ENCODE measurements at places on chromosomes 5 and 9.

DNA sequence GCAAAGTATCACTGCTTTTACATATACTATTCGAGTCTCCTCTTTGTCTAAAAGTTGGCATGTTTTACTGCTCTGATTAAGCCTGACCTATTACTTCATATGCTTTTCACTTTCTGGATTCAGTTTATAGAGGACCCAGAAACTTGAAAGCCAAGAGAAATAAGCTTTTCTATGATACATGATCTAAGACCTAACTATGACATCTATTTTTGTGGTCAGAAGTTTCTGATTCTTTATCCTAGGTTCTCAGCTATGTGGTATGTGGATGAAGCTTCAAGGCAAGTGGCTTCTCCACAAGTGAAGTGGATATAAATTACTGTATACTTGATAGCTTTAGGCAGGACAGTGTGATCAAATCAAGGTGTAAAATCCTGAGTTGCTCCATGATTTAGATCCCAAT lies 6.3 kb downstream of the EDIL3 start:
- DNase-seq, result no peak

- no peak for DNase-seq
These were observed 81.8 kb downstream of the PPIC start for GRCh38 chr5:122954719-122955118.

DNA sequence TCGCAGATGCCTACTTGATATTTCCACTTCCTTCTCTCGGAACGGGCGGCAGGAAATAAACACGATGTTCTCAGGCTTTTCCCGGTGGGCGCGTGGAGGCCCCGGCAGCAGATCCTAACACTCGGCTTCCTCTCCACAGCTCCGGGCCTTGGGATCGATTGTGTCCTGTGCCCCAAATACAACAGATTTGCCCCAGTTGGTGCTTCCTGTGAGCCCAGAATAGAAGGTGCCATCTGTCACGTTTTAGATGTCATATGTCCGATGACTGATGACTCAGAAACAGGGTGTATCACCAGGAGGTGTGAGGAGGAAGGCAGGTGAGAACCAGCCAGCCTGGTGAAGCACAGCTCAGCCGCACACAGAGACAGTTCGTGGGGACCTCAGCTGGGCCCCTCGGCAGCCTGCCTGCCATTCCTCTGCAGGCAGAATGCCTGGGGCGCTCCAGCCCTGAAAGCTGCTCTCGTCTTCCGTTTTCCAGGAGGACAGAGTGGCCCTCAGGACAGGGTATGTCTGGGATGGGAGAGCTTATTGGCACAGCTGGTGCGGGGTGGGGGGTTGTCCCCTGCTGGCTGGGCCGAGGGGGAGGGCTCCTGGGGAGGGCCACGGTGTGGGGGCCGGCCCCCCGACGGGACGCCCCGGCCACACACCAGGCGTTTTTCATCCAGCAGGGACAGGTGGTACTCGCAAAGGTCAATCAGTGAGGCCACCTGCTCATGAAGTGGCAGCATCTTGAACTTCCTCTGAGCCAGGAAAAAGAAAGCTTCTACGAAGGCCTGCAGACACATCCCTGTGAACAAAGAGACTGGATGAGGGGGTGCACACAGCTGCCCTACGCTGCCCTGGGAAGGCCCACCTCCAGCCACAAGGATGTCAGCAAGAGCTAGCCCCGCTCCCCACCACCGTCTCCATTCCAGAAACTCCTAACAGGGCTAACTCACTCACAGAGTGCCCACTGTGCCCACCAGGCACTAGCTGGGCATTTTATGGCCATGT lies 171.0 kb downstream of the DAB2IP start:
- no peak for DNase-seq

GRCh38 chr5:523441-524222 lies 617 bp downstream of the SLC9A3 start:
- DNase-seq, result no peak

- no peak for DNase-seq
These were observed 254.3 kb downstream of the CDH12 start for GRCh38 chr5:22598796-22599195.

GRCh38 chr5:82640916-82641315 lies 362.8 kb upstream of the RPS23 start:
- DNase-seq, result no peak

DNA sequence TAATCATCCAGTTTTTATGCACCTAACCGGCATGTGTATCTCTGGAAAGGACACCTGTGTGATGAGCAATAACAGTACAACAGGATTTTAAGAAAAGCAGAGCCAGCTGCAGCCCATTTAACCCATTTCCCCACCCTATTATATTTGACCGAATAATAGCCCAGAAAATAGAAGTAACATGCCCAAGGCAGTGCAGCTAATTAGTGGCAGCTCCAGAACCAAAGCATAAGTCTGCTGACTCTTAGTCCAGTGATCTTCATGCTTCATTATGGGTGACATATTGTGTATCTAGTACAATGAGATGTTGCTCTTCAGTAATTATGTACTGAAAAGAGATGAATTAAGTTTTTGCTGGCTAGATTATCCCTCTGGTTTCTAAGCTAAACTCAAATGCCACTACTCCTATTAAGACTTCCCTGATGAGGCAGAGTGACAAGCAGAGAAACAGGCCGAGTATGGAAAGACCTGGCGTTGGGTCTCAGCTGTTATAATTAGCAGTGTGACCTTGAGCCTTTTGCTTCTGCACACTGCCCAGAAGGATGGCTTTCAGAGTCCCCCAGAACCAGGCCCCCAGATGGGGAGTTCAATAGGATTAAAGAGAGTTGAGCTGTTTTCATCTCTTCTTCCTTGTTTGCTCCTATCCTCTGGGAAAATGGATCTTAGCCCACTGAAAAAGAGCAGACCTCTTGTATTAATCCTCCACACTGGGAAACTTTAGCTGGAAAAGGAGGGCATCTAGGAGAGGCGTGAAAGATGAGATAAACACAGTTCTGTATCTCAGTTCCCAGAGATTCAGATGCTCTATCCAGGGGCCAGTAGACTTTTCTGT lies 10.8 kb upstream of the C1QTNF3 start:
- DNase-seq, result no peak
